ENCODE measurements at places on chromosomes 2 and 18.

DNA sequence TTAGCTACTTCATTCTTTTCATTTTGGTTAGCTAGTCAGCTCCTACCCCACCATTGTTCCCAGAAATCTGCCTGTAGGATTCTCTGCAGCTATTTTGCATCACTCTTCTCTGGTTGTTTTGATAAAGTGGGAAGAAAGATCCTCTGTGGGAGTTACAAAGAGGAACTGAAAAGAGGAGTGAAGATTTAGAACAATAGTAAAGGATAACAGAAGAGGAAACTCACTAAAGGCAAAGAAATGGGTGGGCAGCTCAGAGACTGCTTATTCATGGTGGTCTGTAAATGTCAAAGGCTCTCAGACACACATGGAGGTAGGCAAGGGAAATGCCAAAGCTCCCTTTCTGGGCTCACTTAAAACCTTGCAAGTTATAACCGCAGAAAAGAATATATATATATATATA, 17.2 kb upstream of the CD207 start:
- no peak for DNase-seq

DNA sequence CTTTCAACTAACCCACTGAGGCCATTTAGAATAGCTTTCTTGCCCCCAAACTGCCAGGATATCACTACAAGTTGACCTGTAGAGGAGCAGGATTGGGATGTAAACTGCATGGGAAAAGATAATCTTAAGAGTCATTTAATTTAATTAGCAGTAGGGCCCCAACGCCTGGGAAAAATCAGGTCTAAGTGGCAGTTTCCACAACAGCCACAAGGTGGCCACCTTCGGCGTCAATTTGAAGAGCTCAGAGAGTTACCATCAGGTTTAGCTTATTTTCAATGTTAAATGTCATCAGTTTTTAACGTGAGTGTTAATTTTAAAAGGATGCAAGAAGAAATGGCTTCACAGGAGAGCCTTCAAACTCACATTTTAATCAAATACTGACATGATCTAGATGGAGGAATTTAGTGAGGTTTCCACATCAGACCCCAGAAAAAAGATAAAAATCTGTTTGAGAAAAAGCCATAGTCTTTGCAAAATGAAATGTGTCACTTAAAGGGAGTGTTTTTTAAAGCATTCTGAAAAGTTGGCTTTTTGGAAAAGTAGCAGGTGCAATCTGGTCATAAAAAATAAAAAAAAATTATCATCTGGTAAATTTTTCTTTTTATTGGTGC, 77.3 kb upstream of the UPP2 start:
- peak; percentile 12 for DNase-seq

GRCh38 chr2:150100336-150100735, 387.1 kb downstream of the RND3 start:
- no peak for DNase-seq

DNA sequence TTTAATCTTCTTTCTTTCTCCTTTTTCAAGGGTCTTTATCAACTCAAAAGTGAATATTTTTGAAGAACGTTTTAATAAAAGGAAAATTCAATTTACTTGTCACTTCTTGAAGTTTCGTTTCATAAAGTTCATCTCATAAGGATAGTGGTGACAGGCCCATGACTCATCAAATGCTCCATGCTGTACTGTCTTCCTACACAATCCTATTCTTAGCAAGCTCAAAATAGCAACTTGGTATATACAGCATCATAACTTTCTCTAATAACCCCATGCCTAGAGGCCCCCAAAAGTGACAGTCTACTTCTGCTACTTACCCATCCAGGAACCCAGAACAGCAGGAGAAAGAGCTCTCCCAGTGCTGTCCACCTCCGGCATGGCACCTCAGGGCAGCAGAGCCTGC, 7.7 kb downstream of the FBXO15 start:
- DNase-seq, result peak; percentile 30

DNA sequence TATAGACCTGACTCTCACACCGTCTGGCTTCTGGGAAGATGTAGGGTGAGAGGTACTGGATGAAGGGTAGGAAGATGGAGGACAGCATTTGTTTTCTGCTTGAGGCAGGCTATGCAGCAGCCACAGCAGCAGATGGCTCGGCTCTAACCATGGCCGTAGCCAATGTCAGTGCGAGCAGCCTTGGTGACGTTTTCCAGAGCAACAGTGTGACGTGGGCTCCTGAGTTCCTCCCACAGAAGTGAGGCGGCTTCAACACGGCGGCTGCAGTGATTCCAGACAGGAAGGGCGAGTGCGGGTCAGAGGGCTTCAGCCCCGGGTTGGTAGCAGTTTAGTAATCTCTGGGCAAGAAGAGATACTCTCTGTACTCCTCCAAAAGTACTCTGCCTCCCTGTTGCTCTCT, 133.0 kb upstream of the MYT1L start:
- DNase-seq, result no peak

DNA sequence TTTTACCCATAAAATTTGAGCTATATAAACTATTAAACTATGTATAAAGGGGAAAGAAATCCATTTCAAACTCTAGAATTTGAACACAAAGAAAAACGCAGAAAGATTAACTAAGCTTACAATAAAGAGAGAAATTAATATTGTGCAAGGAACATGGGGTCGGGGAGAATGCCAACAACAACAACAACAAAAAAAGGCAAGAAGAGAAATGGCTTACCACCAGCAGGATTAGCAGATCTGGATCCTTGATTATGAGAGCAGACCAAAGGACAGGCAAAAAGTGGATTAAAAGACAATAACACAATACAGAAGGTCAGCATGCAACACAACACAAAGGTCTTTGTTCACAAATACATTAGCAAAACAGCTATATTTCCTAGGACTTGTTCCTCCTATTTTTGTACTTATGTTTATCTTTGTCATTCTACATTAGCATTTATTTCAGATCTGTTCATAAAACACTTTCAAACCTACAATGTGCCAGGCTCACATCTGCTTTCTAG, 103.4 kb upstream of the RNU4ATAC start:
- no peak for DNase-seq

DNA sequence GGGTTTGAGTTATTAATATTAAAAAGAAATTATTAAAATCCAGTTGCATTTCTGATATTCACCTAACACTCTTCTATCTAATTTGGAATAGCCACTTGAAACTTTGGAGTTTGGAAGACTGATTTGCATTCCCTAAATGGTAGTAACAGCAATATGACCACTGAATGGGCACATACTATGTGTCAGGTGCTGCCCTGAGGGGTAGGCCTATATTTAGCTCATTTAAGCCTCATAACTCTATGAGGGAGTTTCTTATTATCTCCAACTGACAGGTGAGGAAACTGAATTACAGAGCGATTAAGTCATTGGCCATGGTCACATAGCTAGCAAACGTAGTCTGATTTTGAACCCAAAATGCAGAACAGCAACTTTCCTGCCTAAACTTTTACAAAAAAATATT, 77.3 kb downstream of the VWA3B start:
- no peak for DNase-seq

DNA sequence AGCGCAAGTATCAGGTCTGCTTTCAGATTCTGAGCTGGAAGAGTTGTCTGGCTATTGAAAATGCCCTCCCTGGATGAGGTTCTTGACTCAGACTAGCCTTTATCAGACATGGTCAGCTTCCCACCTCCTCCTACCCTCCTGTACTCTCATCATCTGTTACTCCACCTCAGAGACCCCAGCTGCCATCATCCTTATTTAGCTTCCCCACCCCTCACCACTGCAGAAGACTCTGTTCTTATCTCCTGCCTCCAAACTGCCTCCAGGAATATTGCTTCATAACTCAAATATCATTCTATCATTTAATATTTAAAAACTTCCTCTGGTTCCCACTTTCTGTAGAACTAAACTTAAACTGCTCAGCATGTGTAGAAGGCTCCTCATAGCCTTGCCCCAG, 31.1 kb upstream of the PPP3R1 start:
- DNase-seq, result no peak

DNA sequence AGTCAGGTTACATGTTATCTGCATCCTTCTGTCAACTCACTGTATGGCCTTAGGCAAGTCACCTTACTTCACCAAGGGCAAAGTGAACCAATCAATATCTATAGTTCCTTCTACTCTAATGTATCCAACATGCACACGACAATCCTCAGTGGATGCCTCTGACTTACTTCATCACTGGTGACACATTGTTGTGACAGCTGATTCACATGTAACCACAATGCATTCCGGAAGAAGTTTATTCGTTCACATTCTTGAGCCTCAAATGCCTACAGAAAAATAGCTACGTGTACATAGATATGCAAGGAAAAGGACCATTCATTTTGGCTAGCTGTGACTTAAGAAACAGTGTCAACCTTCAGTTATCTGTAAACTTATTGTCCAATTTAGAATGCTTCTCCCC, 26.3 kb upstream of the EPG5 start:
- DNase-seq, result no peak

DNA sequence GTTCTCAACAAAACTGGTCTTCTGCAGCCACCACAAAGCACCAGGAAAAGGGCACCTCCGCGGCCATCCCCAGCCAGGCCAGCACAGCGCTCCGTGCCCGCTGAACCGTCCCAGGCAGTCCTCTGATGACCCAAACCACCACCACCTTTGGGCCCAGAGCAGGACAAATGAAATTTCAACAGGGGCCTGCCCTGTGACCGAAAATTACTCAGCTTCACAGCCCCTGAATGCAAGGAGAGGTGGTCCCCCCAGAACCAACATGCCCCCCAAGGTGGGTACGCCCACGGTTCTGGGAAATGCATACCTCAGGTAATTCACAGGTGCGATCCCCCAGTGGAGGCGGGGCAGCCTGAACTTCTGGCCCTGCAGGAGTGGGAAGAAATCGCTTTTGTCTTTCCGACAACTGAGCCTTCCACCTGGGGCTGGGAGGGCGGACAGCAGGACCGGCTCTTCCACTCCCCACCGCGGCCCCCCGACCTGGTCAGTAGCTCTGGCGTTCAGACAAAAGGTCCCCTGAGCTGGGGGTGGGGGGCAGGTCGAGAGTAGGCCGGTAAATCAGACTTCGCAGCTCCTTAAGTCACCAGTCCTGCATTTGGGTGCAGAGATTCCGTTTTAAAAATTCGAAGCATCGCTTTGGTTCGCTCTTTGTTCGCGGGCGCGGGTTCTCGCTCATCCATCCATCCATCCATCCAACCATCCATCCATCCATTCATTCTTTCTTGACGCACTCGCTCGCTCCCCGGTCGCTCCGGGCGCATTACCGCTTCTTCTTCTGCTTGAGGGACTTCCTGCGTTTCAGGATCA, 1.4 kb downstream of the ARL4C start:
- no peak for DNase-seq

DNA sequence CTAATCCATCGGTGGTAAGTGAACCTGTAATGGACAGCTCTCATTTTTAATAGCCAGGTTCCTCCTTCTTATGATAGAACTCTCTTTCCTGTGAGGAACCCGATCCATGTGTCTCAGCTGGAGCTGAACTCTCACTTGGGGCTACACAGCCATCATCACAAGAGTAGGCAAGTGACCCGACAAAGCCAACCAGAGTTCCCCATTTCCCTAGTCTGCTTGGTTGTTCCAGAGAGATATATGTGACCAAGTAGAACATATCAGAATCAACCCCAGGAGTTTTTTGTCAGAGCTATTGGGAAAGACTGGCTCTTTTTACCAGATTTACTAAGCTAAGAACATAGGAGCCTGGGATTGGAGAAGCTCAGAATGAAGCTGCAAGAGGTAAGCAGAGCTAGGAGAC, 14.6 kb upstream of the HNRNPLL start:
- no peak for DNase-seq

- no peak for DNase-seq
These were observed 8.7 kb downstream of the INPP5D start for GRCh38 chr2:233068762-233069418.

DNA sequence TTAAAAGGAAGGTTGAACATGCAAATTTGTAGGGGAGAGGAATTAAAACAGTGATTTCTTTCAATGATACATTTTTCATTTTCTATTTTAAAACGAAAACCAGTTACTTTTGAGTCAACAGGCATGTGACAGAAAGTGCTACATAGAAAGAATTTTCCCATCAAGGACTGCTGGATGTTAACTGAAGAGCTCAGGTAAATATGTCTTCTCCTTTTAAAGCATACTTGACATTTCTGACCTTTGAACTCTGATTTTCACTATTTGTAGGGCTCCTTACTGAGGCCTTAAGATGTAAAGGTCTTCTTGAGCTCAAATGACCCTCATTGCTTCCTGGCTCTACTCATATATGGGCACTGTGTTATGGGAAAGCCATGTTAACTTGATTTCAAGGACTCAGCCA, 32.4 kb downstream of the FIGN start:
- DNase-seq, result no peak

- no peak for DNase-seq
These were observed 71.9 kb downstream of the STK39 start for GRCh38 chr2:168175469-168175868.

- no peak for DNase-seq
These were observed 116.3 kb downstream of the TTC32 start for GRCh38 chr2:19785447-19785846.

DNA sequence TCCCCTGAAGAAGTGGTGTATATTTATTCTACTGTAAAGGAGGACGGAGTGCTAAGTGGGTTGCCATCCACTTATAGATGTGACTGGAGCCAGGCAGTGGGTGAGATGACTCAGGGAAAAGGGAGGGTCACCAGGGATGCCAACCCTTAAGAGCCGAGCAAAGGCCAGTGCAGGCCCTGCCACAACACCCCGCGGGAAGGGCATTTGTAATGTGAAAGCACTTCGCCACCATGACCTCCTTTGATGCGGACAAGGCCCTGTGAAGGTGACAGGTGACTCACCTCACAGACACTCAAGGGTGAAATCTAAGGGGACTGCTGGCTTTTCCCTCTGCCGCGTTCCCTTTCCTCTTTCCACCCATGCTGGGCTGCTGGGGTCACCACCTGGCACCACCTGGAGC, 50.2 kb upstream of the MRPL33 start:
- DNase-seq, result no peak

- DNase-seq, result no peak
These were observed 1.2 kb downstream of the REV1 start for GRCh38 chr2:99488539-99489062.

GRCh38 chr2:215487002-215487372, 51.1 kb upstream of the FN1 start:
- DNase-seq, result no peak

DNA sequence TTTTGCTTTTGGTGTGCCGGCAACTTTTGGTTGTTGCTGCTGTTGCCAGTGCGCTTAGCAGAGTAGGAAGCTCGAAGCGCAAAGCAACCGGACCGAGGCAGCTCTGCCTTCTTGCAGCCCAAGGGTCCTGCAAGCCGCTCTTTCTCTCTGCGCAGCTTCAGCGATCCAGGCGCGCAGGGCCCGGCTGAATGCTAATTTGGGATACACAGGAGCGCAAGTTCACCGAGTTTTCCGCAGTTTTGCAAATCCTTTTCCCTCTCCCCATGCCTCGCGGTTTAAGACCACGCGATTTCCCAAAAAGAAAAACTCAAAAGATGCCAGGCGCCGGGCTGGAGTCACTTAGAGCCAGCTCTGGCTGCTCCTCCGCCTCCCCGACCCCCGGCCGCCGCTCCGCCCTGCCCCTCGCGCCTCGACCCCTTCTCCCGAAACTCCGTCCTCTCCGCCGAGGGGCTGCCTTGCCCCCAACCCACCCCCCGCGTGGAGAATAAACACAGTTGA, 13.5 kb upstream of the SIX3 start:
- DNase-seq, result no peak

GRCh38 chr2:72923833-72924352, 6.6 kb downstream of the EMX1 start:
- DNase-seq, result no peak
